Hematopoietic multipotent progenitor cell (in vitro differentiated cells): ENCODE measurements at places on chromosomes 5 and 9.

DNA sequence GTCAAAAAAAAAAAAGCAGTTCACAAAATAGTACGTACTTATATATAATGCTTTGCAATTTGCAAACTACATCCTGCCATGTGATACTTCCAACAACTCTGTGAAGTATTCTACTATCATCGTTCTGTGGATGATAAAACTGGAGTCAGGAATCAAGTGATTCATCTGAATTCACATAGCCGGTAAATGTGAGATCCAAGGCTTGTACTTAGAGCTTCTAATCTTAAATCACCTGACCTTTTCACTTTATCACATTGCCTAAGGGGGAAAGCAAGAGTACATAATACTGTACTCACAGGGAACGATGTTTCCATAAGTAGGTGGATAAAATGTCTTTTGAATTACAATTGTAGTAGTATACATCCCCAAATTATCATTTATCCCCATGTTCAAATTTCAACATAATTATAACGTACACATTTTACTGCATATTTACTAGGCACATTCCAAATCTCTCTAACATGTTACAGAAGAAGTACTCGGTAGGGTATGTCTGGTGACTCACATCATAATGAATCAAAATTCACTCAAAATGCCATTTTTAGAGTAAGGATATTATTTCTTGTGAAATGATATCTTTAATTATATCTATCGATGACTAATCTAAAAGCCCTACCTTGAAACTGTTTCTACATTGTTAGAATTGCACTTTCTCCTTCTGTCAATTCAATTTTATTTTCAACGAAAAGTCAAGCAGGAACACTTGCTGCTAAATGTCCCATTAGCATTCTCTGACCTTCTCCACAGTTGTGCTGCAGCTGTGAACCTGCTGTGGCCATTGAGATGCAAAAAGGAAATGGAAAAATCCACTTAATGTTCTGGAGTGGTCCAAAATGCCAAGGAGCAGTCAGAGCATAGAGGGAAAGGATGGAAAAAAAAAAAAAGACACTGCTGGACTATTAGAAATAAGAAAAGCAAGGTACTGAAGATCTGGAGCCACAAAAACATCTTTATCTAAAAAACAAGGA, 78.9 kb downstream of the OR2K2 start:
- DNase-seq, result no peak

DNA sequence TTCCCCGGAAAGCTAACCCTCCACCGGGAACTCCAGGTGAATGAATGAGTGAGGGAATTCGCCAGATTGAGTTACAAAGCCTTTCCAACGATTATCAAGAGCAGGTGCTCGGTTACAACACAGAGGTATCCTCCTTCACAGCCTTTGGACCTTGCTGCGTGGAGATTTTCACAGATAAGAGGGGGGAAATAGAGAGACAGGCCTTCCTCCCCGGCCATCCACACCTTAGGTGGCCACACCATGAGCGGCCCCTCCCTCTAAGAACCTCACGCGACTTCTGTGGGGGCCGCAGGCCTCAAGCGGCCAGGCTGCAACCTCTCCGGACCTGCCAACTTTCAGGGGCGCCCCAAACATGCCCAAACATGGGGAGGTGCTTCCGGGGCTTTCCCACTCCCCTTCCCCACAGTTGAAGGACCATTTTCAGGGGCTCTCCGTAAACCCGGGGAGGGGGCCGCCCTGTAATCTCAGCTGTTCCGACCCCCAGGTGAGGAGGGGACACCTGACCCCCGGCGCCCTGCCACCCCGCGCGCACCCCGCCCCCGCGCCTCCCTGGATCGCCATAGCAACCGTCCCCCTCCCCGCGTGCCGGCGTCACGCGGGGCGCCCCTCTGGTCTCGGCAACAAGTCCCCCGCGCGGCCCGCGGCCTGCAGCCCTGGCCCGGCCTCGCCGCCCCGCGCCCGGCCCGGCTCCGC, 603 bp downstream of the DENND1A start:
- DNase-seq, result no peak

- no peak for DNase-seq
Observed at GRCh38 chr5:168073311-168073710, 218.1 kb upstream of the WWC1 start.

DNA sequence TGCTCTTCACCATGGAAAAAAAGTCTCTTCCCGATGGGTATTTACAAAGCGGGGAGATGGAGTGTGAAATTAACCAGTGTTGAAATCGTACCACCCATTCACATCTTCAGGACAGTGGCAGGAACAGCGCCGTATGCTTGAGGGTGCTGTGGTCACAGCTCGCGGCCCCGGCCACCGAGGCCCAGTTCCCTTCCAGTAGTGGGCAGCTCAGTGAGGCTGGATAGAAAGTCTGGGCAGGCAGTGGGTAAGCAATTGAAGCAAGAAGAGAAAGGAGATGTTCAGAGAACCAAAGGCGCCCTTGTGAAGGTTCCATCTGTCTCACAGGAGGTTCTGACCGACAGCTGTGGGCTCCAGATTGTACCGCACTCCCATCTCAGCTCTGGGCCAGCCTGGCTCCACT, 59.1 kb downstream of the SECISBP2 start:
- no peak for DNase-seq

DNA sequence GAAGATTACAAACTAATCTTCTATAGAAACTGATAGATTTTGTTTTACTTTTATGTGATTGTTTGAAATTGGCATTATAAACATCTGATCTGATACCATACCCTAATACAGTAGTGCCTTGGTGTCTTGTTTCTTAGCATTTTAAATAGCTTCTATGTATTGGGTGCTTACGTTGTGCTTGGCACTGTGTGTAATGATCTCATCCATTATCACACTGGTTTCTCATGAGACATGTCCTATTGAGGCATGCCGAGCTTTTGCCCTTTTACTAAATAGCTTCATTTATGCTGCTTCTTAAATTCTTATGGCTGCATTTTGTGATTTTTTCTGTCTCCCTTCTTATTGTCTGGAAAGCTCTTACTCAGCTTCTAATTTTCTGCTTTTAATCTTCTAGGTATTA, 48.2 kb upstream of the TLR4 start:
- DNase-seq, result no peak

- no peak for DNase-seq
Observed at GRCh38 chr9:122816163-122816867, 12.1 kb downstream of the PDCL start.

DNA sequence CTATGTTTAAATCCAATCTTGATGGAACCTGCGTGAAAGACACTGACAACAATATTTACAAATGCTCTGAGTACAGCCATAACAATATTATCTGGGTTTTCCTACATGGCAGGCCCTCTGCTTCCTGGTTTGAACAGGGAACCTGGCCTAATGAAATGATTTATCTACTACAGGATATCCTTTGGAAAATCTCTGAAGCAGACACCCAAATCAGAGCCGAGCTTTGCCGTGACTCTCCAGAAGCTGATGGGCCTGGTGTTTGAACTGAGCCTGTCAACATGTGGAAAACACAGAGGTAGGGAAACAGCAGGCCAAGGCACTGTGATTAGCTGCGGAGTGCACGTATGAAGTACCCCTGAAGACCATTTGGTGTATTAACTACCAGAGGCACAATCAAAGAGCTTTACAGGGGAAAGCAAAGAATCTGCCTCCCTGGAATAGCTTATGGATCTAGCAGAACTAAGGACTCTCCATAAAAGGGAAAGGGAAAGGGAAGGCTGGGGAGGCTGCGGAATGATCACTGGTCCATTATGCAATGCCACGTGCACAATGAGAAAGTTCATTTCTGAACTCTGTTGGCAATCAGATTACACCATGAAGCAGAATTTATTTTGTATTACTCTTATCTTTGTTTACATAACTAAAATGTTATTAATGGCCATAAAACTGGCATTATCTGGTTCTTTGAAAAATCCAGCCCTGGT, 321.9 kb downstream of the EBF1 start:
- no peak for DNase-seq

- DNase-seq, result no peak
Observed at GRCh38 chr5:56140073-56140472, 93.1 kb downstream of the ANKRD55 start.

DNA sequence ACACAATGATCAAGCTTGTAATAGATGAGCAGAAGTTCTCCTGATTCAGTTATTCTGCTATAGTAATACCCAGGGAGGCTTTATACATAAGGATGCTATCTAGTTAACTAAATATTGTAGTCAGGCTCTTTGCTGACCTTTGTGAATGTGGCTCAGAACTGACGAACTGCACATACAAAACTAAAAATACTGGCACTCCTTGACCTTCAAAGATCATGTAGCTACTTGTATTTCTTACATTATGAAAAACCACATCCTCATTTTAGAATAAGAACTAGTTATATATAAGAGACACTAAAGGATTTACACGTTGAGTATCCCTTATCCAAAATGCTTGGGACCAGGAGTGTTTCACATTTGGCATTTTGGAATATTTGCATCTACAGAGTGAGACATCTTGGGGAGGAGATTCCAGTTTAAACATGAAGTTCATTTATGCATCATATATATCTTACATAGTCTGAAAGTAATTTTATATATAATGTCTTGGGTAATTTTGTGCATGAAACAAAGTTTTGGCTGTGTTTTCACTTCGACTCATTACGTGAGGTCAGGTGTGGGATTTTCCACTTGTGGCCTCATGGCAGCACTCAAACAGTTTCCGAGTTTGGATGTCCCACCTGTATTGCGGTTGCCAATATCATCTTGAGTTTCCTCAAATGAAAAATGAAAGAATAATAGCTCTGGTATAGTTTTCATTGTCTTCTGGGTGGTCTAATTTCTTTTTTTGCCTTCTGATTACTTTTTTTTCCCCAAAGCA, 58.4 kb upstream of the FBXL7 start:
- no peak for DNase-seq

GRCh38 chr5:167489202-167489601, 802.2 kb upstream of the WWC1 start:
- no peak for DNase-seq

DNA sequence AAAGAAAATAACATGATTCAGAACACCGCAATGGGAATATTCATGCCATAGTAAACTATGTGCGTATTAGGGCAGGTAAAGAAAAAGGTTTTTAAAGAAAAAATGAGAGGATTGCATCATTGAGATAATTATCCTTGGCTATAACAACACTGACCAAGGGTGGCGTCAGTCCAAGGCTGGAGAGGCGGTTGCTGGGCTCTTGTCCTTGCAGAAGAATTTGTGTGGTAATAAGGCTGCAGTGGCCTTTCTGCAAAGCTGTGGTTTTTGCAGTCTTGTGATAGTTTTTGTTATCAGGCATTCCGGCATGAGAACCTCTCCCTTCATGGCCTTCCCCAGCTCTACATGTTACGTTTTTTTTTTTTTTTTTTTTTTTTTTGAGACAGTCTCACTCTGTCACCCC, 14.0 kb downstream of the BOD1 start:
- DNase-seq, result no peak

GRCh38 chr9:115593587-115594091, 475.7 kb upstream of the TNC start:
- peak; percentile 15 for DNase-seq

- DNase-seq, result no peak
Observed at GRCh38 chr5:138850865-138851435, 24.2 kb downstream of the LRRTM2 start.

DNA sequence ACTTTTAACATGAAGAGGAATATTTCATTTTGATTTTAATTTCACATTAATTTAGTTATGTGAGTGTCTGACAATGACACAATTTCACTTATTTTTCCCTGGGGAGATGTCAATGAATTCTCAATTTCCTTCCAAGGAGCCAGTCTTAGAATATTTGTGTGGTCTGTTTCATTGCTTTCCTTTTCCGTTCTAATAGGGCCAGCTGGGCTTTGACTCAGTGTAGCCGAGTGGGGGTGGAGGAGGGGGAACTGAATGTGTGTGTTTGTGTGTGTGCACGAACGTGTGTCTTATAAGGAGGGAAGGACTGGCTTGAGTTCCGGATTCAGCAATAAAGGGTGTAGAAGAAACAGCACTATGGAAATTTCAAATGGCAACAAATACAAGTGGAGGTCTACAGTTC, 100.0 kb downstream of the BASP1 start:
- DNase-seq, result no peak

DNA sequence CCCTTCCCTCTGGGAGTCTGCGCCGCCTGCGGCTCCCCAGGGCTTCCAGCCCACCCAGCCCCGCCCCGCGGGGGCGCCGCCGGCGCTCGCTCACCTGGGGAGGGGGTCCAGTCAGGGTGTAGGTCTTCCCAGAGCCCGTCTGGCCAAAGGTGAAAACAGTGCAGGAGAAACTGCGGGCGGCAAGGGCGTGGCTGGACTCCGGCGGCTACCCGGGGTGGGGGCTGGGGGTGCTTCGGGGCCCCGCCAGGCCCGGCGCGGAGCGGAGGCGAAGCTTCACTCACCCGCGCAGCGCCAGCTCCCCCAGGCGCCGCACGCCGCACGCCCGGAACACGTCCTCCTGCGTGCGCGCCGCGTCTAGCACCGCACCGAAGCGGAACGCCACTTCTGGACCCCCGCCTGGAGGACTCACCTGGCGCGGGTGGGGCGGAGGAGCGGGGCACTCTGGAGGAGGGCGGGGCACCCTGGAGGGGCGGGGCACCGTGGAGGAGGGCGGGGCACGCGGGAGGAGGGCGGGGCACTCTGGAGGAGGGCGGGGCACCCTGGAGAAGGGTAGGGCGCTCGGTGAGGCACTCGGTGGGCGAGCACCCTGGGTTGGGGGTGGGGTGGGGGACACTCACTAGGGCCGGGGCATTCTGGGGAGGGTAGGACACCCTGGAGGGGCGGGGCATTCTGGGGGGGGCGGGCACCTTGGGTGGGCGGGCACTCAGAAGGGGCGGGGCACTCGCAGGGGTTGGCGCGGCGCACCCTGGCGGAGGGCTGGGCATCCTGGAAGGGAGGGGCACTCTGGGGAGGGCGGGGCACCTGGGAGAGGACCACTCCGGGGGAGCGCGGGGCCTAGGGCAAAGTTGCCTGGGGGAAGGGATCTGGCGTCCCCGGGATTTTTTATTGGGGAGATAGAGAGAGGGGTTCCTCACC, 814 bp downstream of the KIF12 start:
- DNase-seq, result peak; percentile 74

DNA sequence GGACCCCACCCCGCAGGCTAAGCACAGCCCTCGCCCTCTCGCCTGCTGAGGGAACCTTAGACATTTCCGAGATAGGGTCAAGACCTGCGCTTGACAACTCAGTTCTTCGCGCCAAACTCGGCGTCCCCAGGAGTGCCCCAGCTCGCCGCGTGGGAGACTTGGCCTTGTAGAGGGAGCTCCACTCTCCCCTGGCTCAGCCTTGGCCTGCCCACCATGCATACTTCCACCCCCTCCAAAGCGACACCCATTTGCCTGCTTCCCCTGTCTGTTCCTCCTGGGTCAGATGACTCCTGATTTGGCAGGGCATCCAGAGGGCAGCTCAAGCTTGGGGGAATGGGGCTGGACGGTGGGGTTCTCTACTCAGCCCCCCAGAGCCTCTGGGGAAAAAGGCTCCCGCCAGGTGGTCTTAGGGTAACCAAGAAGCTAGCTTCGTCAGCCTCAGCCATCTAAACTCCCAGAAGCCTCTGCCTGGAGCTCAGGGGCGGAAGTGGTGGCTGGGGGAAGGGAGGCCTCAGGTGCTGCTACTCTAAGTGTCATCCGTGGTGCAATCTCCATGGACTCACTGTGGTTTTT, 560 bp downstream of the DOCK2 start:
- DNase-seq, result peak; percentile 52

- no peak for DNase-seq
Observed at GRCh38 chr9:93681269-93682154, 105.1 kb downstream of the PHF2 start.
